ENCODE measurements at places on chromosomes 3 and 15. TPM values are rescaled to one million over a fixed set of nuclear protein-coding genes. Genes with fewer than 3 reads are reported as not detected.

The DZIP1L gene
- not detected for total RNA-seq

The PTH1R gene
- not detected for total RNA-seq

The DNASE1L3 gene
- total RNA-seq: not detected

The GOLGA8H gene
- total RNA-seq: 0.31 TPM

The EHHADH gene
- 5.0 TPM for total RNA-seq

The FSD2 gene
- total RNA-seq: not detected

The EDC3 gene
- 44.1 TPM for total RNA-seq

The PRSS50 gene
- total RNA-seq: not detected

The SLC22A14 gene
- not detected for total RNA-seq

The CHDH gene
- 0.02 TPM for total RNA-seq

The ADAMTS7 gene
- total RNA-seq: 0.60 TPM

The MRPL3 gene
- total RNA-seq: 168 TPM

- H3K4me1 ChIP-seq: peaks cover 20% of the 10 kb centered on the region
- no peak overlapping the region for H3K27ac ChIP-seq
- DNase-seq: no peak
- no peak overlapping the region for H3K4me3 ChIP-seq
Observed at GRCh38 chr15:52505151-52505550, 23.5 kb downstream of the MYO5A start.

DNA sequence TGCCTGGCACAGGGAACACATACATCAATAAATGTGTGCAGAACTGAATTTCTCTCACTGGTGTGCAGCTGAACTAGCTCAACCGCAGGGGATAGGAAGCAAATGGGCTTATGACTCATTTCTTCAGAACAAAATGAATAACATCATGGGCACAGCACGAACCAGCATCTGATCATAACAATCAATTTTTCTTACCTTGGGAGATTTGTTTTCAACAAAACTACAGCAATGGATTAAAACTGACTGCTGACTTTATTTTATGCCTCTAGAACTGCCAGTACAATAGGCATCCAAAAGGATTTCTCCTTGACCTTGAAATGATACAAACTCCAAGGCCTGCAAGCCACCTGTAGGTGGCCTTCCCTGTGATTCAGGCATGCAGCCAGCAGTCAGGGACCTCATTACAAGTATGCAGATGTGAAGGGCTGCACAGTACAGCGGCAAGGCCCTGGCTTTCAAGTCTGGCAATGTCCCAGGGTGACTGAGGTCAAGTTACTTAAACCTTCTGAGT is 26.1 kb downstream of the TAMM41 start:
- peak; percentile 45 for DNase-seq
- H3K27me3 ChIP-seq: no peaks in the 10 kb centered on the region
- peak overlapping the region; percentile 13 for H3K27ac ChIP-seq
- peaks cover 25% of the 10 kb centered on the region for H3K4me1 ChIP-seq
- no peak overlapping the region for H3K4me3 ChIP-seq

GRCh38 chr3:150220041-150220440 is 188.1 kb upstream of the TSC22D2 start:
- peaks cover 2% of the 10 kb centered on the region for H3K4me1 ChIP-seq
- no peak overlapping the region for H3K27ac ChIP-seq
- no peaks in the 10 kb centered on the region for H3K36me3 ChIP-seq
- H3K27me3 ChIP-seq: peaks cover 29% of the 10 kb centered on the region

DNA sequence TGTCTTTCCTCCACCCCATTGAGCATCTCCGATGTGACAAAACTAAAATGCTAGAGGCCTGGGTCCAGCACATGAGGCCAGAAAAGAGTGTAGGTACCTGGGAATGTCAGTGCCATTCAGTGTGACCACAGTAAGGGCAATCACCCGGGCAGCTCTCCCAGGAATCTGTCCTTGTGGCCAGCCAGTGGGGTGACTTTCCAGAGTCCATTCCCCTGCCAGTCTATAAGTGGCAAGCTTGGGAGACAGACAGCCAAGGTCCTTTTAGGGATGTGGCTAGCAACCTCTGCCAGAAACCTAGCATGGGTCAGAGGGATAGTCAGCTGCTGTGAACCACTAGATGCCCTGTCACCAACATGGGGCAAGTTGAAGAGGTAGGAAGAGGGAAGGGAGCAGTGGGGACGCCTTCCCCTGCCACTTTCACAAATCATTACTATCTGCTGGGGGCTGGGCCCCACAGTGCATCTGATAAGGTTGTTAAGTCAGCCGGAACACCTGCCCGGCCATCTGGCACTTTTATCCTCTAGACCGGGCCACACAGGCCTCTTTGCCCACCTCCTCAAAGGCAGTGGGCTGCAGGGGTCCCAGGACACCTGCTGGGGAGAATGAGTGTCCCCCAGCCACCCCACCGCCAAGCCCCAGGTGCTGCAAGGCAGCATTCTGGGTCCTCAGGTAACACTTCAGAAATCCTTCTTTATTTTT is 24.8 kb upstream of the DET1 start:
- H3K4me3 ChIP-seq: no peak overlapping the region
- no peak for DNase-seq
- no peak overlapping the region for H3K27ac ChIP-seq

DNA sequence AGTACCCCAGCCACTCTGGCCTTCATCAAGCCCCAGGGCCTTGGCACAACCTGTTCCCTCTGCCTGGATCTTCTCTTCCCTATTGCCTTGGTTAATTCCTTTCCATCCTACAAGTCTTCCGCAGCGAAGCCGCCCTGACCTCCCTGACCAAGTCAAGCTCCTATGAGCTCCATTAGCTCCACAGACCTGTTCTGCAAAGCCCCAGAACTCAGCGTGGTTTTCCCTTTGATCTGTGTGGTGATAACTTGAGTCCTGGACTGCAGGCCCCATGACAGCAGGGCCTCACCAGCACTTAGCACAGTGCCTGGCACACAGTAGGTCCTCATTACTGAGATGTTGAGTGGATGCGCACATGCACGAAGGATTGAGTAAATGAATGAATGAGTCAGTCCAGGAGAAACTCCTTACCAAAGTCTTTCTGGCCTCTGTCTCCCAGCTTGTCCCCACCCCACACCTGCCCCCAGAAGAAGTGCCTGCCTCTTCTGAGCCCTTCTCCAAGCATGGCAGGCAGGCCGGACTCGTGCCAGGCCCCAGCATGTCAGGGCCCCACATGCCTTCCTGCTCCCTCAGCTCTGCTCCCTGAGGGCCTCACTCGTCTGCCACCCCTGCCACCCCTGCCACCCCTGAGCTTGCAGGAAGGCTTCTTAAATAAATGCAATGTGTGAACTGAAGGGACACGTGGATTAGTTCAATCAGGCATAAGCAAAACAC is 6.3 kb downstream of the ANPEP start:
- H3K27ac ChIP-seq: no peak overlapping the region
- peaks cover 8% of the 10 kb centered on the region for H3K27me3 ChIP-seq
- DNase-seq: no peak
- no peaks in the 10 kb centered on the region for H3K4me1 ChIP-seq
- no peaks in the 10 kb centered on the region for H3K36me3 ChIP-seq

- H3K27me3 ChIP-seq: peaks cover 3% of the 10 kb centered on the region
- no peak overlapping the region for H3K27ac ChIP-seq
- H3K36me3 ChIP-seq: no peaks in the 10 kb centered on the region
- no peak overlapping the region for H3K4me3 ChIP-seq
- DNase-seq: no peak
Observed at GRCh38 chr3:153961494-153961893, 159.7 kb upstream of the ARHGEF26 start.

- no peak for DNase-seq
- H3K27ac ChIP-seq: no peak overlapping the region
- no peak overlapping the region for H3K4me3 ChIP-seq
- peaks cover 2% of the 10 kb centered on the region for H3K4me1 ChIP-seq
Observed at GRCh38 chr3:146581080-146581601, 24.0 kb downstream of the PLSCR5 start.

- peaks cover 47% of the 10 kb centered on the region for H3K4me1 ChIP-seq
- H3K27me3 ChIP-seq: no peaks in the 10 kb centered on the region
- peaks cover 60% of the 10 kb centered on the region for H3K36me3 ChIP-seq
- H3K27ac ChIP-seq: no peak overlapping the region
- H3K4me3 ChIP-seq: no peak overlapping the region
Observed at GRCh38 chr3:4856986-4857385, 122.3 kb upstream of the BHLHE40 start.

- no peak for DNase-seq
- H3K4me3 ChIP-seq: no peak overlapping the region
- H3K4me1 ChIP-seq: no peaks in the 10 kb centered on the region
- H3K36me3 ChIP-seq: no peaks in the 10 kb centered on the region
- no peaks in the 10 kb centered on the region for H3K27me3 ChIP-seq
- no peak overlapping the region for H3K27ac ChIP-seq
Observed at GRCh38 chr3:27010834-27011233, 358.3 kb downstream of the NEK10 start.

GRCh38 chr3:107498646-107499045 is 24.1 kb upstream of the BBX start:
- DNase-seq: no peak
- no peak overlapping the region for H3K4me3 ChIP-seq
- H3K27me3 ChIP-seq: no peaks in the 10 kb centered on the region
- no peak overlapping the region for H3K27ac ChIP-seq
- H3K4me1 ChIP-seq: no peaks in the 10 kb centered on the region

- no peak for DNase-seq
- peaks cover 11% of the 10 kb centered on the region for H3K27me3 ChIP-seq
- H3K4me3 ChIP-seq: no peak overlapping the region
- no peaks in the 10 kb centered on the region for H3K36me3 ChIP-seq
- peaks cover 3% of the 10 kb centered on the region for H3K4me1 ChIP-seq
Observed at GRCh38 chr3:123668906-123669305, 84.1 kb upstream of the HACD2 start.

GRCh38 chr15:81001152-81002008 is 657 bp downstream of the TLNRD1 start:
- H3K4me3 ChIP-seq: peak overlapping the region; percentile 94
- H3K27ac ChIP-seq: peak overlapping the region; percentile 98
- peaks cover 46% of the 10 kb centered on the region for H3K4me1 ChIP-seq
- peak; percentile 61 for DNase-seq

DNA sequence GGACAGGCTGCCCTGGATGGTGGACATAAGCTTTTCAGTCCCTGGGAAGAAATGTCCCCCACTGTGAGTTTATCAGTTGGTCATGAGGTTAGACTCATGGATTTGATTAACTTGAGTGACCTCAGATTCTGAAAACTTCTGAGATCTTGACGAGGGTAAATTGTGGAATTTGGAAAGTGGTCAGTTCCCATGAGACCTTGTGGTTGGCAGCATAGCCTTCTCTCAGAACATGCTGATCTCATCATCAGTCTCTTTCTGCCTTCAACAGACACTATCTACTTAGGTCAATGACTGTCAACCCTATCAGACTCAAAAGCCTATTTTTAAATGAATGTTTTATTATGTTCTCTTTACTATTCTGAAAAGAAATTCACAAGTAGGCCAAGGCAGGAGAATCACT is 45.6 kb upstream of the NDUFB4 start:
- no peak for DNase-seq
- no peaks in the 10 kb centered on the region for H3K36me3 ChIP-seq
- H3K27ac ChIP-seq: no peak overlapping the region
- no peaks in the 10 kb centered on the region for H3K4me1 ChIP-seq

DNA sequence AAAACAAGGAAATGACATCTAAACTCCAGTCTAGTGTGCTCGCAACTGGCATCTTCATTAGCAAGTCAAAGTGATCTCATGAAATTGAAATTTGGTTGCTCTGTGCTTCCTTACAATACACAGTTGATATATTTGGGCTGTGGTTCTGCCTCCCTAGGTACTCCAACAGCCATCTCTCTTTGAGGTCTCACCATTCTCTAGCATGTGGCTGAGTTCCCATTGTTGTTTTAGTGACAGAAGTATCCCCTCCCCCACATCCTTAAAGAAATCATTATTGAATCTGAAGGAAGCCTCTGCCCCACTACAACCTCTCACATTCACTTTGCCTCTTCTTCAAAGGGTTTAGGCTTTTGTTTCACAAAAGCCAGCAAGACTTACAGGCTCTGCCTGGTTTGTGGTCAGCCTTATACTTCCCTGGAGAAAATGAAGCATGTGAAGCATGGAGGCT is 516.5 kb downstream of the NLGN1 start:
- DNase-seq: no peak
- H3K36me3 ChIP-seq: no peaks in the 10 kb centered on the region
- H3K4me1 ChIP-seq: no peaks in the 10 kb centered on the region
- no peak overlapping the region for H3K4me3 ChIP-seq

DNA sequence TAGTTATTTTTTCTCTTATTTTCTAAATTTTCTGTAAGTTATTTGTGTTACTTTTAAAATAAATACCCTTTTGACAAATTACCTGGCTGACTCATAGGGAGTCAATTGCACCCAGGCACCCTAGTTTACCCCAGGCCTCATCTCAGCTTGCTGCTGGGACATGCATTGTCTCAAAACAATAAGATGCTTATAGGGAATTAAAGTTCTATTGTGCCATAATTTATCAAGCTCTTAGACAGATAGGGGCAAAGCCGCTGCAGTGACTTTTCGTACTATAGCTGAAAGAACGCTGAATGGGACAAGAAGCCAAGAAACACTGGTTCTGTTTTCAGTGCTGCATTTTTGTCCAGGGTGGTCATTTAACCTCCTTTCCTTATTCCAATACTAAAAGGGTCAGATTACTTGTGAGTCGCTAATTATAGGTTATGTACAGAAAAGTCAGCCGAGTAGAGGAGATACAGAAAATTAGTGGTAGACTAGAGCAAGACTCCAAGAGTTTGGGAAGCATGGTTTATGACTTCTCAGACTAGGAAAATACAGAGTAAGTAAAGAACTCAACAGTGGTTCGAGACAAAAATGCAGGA is 50.3 kb downstream of the EXD1 start:
- no peaks in the 10 kb centered on the region for H3K4me1 ChIP-seq
- H3K27ac ChIP-seq: no peak overlapping the region
- no peak for DNase-seq
- no peaks in the 10 kb centered on the region for H3K27me3 ChIP-seq
- no peaks in the 10 kb centered on the region for H3K36me3 ChIP-seq
- H3K4me3 ChIP-seq: no peak overlapping the region

DNA sequence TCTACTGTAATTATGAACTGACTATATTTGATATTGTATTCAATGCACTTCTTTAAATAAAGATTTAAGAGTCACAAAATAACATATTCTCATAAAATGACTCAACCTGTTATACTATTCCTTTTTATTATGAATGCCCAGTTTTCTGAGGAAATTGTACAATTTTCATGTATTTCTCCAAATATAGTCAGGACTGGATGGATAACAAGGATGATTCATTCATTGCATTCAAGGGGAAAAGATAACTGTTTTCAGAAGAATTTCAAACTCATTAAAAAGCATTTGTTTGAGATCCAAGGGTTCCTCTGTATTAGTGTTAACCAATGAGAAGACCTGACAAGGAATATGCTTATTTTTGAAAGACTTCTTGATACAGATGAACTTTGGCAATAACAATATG is 163.7 kb downstream of the MEIS2 start:
- H3K27me3 ChIP-seq: peaks cover 2% of the 10 kb centered on the region
- no peaks in the 10 kb centered on the region for H3K36me3 ChIP-seq
- H3K27ac ChIP-seq: no peak overlapping the region
- no peak for DNase-seq

DNA sequence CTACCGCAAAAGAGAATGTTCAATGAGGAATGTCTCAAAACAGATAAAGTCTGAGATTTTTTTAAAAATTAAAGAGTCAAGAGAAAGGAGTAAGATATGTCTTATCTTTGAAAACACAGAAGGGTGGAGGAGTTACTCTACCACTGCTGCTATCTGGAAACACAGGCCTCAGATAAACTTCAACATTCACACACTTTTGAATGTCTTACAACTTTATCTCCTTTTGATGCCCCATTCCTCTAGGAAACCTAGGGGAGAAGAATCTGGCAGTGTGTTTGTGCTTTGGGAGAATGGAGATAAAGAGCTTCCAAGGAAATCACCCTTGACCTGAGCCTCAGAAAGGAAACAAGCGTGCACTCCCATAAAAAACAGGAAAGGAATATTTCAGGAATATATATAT is 468.2 kb downstream of the PLOD2 start:
- no peaks in the 10 kb centered on the region for H3K4me1 ChIP-seq
- H3K36me3 ChIP-seq: no peaks in the 10 kb centered on the region
- no peak overlapping the region for H3K4me3 ChIP-seq
